ENCODE measurements at places on chromosomes 1 and 21.

GRCh38 chr21:28311411-28312190 lies 681.1 kb downstream of the LTN1 start:
- no peak overlapping the region for H3K27ac ChIP-seq
- H3K36me3 ChIP-seq = no peaks in the 10 kb centered on the region
- no peaks in the 10 kb centered on the region for H3K4me1 ChIP-seq
- no peak overlapping the region for H3K4me3 ChIP-seq
- no peaks in the 10 kb centered on the region for H3K27me3 ChIP-seq

GRCh38 chr1:110436635-110437034 lies 14.3 kb upstream of the PROK1 start:
- no peak for DNase-seq
- H3K4me3 ChIP-seq = no peak overlapping the region
- no peak overlapping the region for H3K27ac ChIP-seq
- H3K4me1 ChIP-seq = peaks cover 7% of the 10 kb centered on the region
- no peaks in the 10 kb centered on the region for H3K36me3 ChIP-seq

- H3K36me3 ChIP-seq = no peaks in the 10 kb centered on the region
- no peak overlapping the region for H3K4me3 ChIP-seq
- H3K27me3 ChIP-seq = no peaks in the 10 kb centered on the region
- H3K27ac ChIP-seq = peak overlapping the region; percentile 4
- DNase-seq = peak; percentile 96
These were observed 93.9 kb upstream of the PPM1J start for GRCh38 chr1:112808861-112809684.

GRCh38 chr21:45774291-45774690 lies 130.8 kb downstream of the PCBP3 start:
- DNase-seq = no peak
- no peaks in the 10 kb centered on the region for H3K27me3 ChIP-seq
- no peaks in the 10 kb centered on the region for H3K36me3 ChIP-seq

GRCh38 chr1:68103011-68103545 lies 52.7 kb upstream of the DIRAS3 start:
- no peaks in the 10 kb centered on the region for H3K27me3 ChIP-seq
- peaks cover 2% of the 10 kb centered on the region for H3K4me1 ChIP-seq
- H3K4me3 ChIP-seq = no peak overlapping the region
- H3K36me3 ChIP-seq = no peaks in the 10 kb centered on the region
- H3K27ac ChIP-seq = no peak overlapping the region

GRCh38 chr1:182206626-182207239 lies 145.2 kb upstream of the ZNF648 start:
- no peaks in the 10 kb centered on the region for H3K36me3 ChIP-seq
- H3K27ac ChIP-seq = no peak overlapping the region
- no peak for DNase-seq

- H3K27me3 ChIP-seq = no peaks in the 10 kb centered on the region
- H3K4me3 ChIP-seq = no peak overlapping the region
- no peaks in the 10 kb centered on the region for H3K36me3 ChIP-seq
- H3K27ac ChIP-seq = no peak overlapping the region
These were observed 39.8 kb downstream of the FOXD2 start for GRCh38 chr1:47477595-47478080.

GRCh38 chr1:10494754-10495474 lies 20.2 kb downstream of the PEX14 start:
- peaks cover 6% of the 10 kb centered on the region for H3K4me1 ChIP-seq
- no peak overlapping the region for H3K4me3 ChIP-seq
- H3K27me3 ChIP-seq = no peaks in the 10 kb centered on the region
- no peak for DNase-seq

DNA sequence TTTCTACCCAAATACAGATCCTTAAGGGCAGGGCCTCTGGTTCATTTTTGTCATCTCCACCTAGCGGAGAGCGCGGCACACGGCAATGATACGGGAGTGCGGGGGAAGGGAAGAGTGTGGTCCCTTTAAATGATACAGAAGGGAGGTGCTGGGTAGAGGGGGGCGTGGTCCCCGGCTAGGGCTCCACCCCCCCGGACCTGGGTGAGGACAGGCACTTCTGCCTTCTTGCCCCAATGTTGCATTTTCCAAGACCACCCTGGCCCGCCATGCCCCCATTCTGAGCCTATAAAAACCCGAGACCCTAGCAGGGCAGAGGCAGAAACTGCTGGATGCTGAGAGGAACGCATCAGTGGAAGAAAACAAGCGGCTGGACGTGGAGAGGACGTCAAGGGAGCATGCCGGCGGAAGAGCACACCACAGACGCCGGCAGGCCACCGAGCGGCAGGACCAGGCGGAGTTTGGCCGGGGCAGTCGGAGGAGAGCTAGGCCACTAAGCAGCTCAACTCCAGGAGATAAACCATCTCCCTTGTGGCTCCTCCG lies 30.0 kb downstream of the LRRC3 start:
- no peaks in the 10 kb centered on the region for H3K27me3 ChIP-seq
- peak overlapping the region; percentile 64 for H3K4me3 ChIP-seq
- H3K27ac ChIP-seq = peak overlapping the region; percentile 34
- H3K4me1 ChIP-seq = peaks cover 3% of the 10 kb centered on the region
- peaks cover 4% of the 10 kb centered on the region for H3K36me3 ChIP-seq

DNA sequence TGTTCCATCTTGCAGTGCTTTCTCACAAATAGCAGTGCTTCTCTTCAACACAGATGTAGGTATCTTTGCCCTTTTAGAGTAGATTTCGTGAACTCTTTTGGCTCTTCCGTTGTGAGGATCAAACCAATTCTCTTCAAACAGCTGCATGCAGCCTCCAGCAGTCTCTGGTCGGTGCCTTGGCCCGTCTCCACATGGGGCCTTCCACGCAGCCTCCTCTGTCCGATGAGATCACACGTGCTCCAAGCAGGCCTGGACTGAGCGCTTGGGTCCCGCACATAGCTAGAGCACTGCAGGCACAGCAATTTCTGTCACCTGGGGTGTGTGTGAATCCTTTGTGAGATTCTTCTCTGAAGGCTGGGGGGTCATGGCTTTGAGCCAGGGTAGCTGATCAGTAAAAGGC lies 82.8 kb upstream of the KCNE2 start:
- no peak overlapping the region for H3K27ac ChIP-seq
- H3K36me3 ChIP-seq = no peaks in the 10 kb centered on the region
- DNase-seq = no peak
- H3K27me3 ChIP-seq = no peaks in the 10 kb centered on the region
- H3K4me3 ChIP-seq = no peak overlapping the region

GRCh38 chr1:30399026-30399425 lies 324.4 kb downstream of the MATN1 start:
- H3K36me3 ChIP-seq = no peaks in the 10 kb centered on the region
- DNase-seq = no peak
- H3K27me3 ChIP-seq = no peaks in the 10 kb centered on the region

DNA sequence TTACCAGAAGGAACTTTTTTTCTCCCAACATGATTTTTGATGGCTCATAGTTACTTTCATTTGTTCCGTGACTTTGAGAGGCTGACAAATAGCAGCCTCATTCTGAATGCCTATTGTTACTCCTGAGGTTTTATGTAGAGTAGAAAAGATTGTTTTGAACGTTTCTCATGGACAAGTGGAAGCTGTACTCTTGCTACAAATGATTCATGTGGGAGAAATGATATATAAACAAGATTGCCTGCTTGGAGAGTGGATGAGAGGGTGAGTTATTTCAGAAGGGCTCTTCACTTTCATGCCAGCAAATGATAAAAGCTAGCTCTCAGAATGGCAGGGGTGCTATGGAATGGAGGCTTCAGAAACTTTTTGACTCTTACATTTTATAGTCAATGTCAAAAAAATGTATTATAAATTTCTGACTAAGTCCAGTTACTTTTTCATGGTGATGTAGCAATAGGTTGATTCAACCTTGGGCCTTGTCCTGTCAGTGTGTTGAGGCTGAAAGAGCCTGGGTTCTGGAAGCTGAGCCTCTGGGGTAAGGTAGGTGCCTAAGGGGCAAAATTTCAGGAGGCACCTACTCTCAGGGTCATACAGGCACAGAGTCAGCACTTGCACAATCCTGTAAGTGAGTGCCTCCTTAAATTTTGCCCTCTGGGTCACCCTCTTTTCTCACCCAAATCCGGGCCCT lies 19.4 kb downstream of the JUN start:
- DNase-seq = no peak
- H3K27ac ChIP-seq = no peak overlapping the region
- H3K27me3 ChIP-seq = no peaks in the 10 kb centered on the region
- H3K36me3 ChIP-seq = no peaks in the 10 kb centered on the region
- peaks cover 2% of the 10 kb centered on the region for H3K4me1 ChIP-seq

DNA sequence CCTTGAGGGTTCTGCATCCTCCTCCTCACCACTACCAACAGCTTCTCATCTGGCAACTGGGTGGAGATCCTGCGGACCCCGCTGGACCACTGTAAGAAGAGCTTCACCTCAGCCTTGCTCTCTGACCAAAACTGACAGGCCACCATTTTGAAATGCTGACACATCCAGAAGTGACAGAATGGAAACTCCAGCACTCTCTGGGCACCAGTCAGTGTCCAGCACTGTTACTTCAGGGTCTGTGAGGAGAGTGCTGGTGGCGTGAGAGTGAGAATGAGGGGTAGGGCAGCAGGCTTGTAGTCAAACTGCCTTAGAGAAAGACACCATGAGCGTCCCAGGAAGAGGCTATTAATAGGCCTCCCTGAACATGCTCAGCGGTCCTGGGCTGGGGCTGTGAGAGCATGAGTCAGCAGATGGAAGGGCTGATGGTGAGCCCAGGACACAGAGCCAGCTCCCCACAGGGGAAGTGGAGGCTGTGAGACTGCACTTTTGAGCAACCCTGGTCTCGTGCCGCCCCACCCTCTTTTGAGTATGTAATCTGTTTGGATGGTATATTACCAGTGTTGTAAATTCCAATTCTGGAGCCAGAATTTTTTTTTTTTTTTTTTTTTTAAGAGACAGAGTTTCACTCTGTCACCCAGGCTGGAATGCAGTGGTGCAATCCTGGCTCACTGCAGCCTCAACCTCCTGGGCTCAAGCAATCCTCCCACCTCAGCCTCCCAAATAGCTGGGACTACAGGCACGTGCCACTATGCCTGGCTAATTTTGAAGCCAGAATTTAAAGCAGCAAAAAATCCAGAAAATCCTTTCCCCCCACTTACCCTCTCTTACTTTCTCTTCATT lies 34.4 kb upstream of the SLC30A1 start:
- H3K4me1 ChIP-seq = no peaks in the 10 kb centered on the region
- no peaks in the 10 kb centered on the region for H3K27me3 ChIP-seq
- DNase-seq = no peak
- H3K27ac ChIP-seq = no peak overlapping the region

- no peak for DNase-seq
- H3K36me3 ChIP-seq = no peaks in the 10 kb centered on the region
- no peak overlapping the region for H3K27ac ChIP-seq
- H3K27me3 ChIP-seq = no peaks in the 10 kb centered on the region
These were observed 45.0 kb downstream of the LRRN2 start for GRCh38 chr1:204640578-204640977.

DNA sequence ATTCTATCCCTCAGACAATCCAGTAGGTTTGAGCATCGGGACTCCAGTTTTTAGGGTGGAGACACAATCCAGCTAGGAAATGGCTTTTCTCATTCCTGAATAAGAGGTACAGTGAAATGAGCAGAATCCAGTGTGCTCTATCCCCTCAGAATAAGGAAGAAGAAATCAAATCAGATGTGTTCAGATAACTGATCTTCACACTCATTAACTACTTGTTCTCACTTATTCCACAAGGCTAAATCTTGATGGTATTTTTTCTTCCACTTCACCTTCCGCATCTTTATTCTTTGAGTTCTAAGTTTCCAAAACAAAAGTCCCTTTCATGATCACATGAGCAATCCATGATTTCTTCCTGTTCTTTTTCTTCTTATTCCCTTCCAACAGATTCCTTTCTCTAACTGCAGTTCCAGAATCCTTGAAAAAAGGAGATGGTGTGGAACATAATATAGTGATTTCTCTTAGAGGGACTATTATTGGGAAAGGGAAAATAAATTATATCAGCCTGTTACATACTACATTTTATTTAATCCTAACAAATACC lies 1.7 kb downstream of the SYT11 start:
- no peaks in the 10 kb centered on the region for H3K36me3 ChIP-seq
- peaks cover 2% of the 10 kb centered on the region for H3K4me1 ChIP-seq
- no peak for DNase-seq
- peak overlapping the region; percentile 68 for H3K4me3 ChIP-seq
- peak overlapping the region; percentile 75 for H3K27ac ChIP-seq

- no peaks in the 10 kb centered on the region for H3K36me3 ChIP-seq
- H3K27me3 ChIP-seq = no peaks in the 10 kb centered on the region
- DNase-seq = no peak
- no peaks in the 10 kb centered on the region for H3K4me1 ChIP-seq
- H3K27ac ChIP-seq = no peak overlapping the region
These were observed 146.0 kb downstream of the GPATCH2 start for GRCh38 chr1:217484871-217485270.

GRCh38 chr1:90854397-90854924 lies 137.4 kb upstream of the BARHL2 start:
- no peak overlapping the region for H3K4me3 ChIP-seq
- no peak overlapping the region for H3K27ac ChIP-seq
- no peak for DNase-seq
- H3K36me3 ChIP-seq = no peaks in the 10 kb centered on the region

All from H1 (cell line).